ENCODE measurements at places on chromosomes 2 and 18. TPM values are rescaled to one million over a fixed set of nuclear protein-coding genes. Genes with fewer than 3 reads are reported as not detected.

DNA sequence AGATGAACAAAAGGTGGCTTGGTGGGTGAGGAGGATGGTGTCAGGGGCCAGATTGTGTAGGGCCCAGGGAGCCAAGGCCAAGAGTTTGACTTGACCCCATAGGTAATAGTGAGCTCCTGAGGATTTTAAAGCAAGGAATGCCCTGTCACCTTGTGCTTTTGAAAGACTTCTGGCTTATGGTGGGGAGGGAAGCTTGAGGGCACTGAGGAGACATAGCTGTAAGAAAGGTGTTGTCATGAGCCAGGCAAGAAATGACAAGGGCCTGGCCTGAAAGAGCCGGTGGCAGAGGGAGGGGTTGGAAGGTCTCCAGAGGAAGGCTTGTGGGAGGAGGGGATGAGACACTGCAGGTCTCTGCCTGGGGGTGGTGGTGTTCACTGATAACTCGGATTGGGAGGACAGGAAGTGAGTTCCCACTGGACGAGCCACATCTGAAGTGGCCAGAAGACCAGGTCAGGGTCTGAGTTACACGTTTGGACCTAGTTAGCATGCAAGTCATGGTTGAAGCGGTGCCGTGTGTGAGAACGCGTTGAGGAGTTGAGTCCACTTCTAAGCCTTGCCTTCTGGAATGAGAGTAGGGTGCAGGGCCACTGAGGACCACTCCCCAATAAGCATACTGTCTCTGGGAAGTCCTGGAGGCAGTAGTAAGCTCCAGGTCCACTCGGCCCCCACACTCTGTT lies 64.3 kb downstream of the TET3 start:
- no peak for DNase-seq

DNA sequence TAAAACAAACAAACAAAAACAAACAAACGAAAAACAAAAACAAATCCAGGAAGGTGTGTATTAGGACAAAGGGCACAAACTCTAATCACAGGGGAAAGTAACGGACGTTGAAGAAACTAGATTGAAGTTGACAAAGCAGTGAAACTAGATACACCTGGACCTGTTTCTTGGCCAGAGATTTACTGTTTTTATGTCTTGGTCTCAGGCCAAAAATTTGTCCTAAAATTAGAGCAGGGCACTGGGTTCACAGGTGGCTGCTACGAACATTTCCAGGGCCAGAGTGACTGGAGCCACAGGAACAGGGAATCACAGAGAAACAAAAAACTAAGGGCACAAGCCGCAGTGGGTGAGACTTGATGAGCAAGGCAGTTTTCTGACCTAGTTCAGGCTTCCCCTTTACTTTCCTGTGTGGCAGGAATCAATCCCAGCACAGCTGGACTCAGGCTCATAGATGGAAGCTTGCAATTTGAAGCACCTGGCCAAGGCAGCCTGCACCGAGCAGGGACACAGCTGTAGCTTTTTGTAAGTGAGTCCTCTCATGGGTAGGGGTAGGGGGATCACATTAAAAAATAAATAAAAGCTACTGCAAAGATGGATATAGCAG lies 329.4 kb downstream of the DLGAP1 start:
- no peak for DNase-seq

DNA sequence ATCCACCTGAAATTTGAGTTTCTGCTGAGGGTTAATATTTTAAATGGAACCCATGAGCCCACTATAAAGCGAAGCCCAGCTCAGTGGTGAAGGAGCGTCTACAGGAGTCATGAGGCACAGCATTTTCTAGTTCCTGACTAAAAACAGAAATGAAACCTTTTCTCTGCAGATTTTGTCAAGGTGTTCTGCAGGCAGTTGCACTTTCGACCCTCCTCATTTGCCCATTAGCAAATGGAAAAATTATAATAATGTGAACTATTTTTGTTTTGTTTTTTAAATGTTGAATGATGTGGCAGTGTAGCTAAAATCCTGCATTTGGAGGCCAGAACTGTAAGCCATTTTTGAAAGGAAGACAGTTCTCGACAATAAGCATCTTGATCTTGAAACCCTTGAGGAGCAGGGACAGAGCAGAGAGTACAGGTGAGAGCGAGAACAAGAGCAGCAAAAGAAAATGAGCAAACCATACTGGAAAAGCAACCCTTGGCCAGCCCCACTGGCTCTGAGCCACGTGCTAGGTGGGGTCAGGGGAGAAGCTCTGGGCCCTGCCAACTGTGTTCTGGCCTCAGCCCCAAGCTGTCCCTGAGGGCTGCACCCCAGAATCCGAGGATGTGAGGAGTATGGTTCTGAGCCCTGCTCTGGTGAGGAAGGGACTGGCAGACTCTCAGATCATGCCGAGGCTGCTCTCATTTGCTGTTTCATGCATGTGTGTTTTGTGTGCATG lies 26.4 kb upstream of the COPS8 start:
- no peak for DNase-seq

- DNase-seq = no peak
Observed at GRCh38 chr18:63071701-63072141, 247.8 kb downstream of the BCL2 start.

Gene CLIP4
- 64.6 TPM for total RNA-seq

Data from lower lobe of right lung (tissue), 2 donors.